ENCODE measurements at places on chromosomes 1 and 21.

GRCh38 chr1:150259217-150259616 is 1.6 kb downstream of the CA14 start:
- DNase-seq: no peak

DNA sequence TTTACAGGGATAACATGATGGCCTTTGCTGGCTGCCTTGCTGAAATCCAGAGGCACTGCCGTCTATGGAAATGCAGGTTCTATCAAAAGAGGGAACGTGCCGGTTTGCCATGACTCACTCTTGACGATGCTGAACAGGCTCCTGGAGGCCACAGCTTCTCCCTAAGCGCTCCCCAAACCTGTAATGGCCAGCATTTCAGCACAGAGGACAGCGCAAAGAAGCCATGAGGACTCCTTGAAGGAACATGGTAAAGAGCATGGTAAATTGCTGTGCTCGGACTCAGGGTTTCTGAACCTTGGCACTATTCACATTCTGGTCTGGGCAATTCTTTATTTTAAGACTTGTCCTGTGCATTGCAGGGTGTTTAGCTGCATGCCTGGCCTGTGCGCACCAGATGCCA is 217.5 kb downstream of the CAMTA1 start:
- peak; percentile 3 for DNase-seq

DNA sequence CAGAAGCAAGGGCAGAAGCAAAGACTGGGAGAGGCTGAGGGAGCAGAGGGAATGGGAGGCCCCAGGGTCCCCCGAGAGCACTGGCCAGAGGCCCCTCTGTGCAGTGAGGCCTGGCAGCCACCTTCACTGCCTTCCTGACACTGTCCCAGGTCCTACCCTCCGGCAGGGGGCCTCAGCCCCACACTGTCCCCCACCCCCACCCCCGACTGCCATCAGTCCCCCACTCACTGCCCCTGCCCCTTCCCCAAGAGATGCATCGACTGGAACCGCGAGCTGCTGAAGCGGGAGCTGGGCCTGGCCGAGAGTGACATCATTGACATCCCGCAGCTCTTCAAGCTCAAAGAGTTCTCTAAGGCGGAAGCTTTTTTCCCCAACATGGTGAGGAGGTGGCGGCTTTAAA is 13.0 kb upstream of the PADI6 start:
- no peak for DNase-seq

- DNase-seq: no peak
These were observed 85.2 kb upstream of the ACTL8 start for GRCh38 chr1:17669866-17670451.

GRCh38 chr1:14339288-14339687 is 259.2 kb upstream of the KAZN start:
- no peak for DNase-seq

DNA sequence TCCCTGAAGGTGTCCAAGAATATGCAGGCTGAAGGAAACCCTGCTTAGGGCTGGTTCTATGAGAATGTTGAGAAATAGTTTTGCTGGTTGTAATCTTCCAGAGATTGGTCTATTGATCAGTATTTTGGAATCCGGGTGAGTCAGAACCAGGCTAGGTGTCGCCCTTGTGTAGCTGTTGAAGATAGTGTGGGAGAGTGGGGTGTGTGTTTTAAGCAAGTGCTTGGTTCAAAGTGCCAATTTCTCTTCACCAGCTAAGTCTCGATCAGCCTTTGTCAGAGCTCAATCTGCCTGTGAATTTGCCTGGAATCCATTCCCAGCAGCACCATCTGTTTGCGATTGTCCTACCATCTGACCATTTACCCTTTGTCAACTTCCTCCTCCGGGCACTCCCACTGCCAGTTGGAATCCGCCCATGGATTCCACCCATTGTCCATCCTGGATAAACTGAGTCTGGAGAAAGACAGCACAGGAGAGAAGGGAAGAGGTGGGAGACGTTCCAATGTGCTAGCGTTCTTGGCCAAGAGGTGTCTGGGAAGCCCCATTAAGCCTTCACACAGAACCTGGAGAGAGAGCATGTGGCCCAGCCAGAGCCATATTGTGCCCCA is 59.4 kb upstream of the CYP2J2 start:
- no peak for DNase-seq

GRCh38 chr1:111289371-111289770 is 1.3 kb upstream of the CHIA start:
- no peak for DNase-seq

DNA sequence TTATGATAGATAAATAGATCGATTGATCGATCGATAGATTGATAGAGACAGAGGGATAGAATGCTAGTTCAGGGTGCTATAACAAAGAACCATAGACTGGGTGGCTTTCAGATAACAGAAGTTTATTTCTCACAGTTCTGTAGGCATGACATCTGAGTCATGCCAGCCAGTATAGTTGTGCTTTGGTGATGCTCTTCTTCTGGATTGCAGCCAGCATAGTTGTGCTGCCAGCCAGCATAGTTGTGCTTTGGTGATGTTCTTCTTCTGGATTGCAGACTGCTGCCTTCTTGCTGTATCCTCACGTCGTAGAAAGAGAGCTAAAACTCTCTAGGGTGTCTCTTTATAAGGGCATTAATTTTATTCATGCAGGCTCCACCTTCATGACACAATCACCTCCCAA is 860.8 kb downstream of the BRINP3 start:
- peak; percentile 37 for DNase-seq

- DNase-seq: no peak
These were observed 137.9 kb downstream of the ZSCAN20 start for GRCh38 chr1:33610391-33610790.

DNA sequence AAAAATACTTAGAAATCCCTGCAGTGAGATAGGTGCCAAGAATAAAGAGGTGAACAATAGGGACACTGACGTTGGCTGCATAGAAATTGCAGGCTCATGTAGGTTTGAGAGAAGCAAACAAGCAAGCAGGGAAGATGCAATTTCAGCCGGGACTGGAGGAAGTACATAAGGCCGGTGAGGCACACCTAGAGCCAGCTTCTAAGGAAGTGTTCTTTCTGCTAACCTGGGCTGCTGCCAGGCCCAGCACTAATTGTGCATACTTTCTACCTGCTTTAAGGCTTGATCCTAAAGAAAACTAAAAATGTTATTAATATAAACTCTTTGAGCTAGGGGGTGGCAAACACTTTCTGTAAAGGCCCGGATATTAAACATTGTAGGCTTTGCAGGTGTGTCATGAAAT is 71.0 kb downstream of the LMO4 start:
- DNase-seq: no peak

- peak; percentile 25 for DNase-seq
These were observed 104.0 kb upstream of the PPM1J start for GRCh38 chr1:112818990-112819689.

- DNase-seq: no peak
These were observed 216.0 kb downstream of the DENND1B start for GRCh38 chr1:197559244-197559643.

- peak; percentile 15 for DNase-seq
These were observed 62.2 kb downstream of the OBSCN start for GRCh38 chr1:228270032-228270431.

DNA sequence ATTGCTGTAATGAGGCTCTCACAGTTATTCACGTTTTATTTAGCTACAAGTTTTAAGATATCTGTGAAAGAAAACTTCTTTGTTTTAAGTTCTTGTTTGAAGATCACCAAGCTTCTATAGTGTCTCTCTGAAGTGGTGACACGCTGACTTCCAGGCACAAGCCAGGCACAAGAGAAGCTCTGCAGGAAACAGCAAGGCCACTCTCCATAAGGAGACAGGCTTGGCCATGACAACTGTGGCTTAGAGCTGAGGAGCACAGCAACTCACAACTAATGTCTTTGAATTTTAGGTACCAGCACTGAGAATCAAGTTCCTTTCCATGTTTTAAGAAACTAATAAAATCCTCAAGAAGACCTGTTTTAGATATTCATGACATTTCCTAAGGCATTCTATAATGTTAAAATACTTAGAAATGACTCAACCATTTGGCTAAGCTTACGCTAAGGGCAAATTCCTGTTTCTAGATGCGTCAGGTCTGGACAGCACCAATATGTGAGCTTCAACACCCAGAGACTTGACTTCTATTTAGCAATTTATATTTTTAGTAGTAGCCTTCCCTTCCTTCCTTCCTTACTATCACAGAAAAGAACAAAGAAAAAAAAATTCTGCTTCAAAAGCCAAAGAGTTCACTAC is 40.2 kb downstream of the APP start:
- DNase-seq: no peak

DNA sequence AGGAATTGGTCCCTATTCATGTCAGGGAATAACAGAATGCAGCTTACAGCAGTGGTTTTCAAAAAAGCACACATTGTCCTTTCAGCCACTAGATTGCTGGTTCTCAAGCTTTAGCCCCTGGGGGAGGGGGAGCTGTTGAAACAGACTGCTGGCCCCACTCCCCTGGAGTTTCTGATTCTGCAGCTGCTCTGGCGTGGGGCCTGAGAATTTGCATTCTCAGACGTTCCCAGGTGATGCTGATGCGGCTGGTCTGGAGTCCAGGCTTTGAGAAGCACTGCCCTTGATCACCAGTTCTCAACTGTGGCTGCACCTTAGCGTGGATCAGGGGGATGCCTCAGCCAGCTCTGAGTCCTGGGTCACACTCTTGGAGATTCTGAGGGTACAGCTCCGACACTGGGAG is 62.7 kb upstream of the LAPTM5 start:
- no peak for DNase-seq

DNA sequence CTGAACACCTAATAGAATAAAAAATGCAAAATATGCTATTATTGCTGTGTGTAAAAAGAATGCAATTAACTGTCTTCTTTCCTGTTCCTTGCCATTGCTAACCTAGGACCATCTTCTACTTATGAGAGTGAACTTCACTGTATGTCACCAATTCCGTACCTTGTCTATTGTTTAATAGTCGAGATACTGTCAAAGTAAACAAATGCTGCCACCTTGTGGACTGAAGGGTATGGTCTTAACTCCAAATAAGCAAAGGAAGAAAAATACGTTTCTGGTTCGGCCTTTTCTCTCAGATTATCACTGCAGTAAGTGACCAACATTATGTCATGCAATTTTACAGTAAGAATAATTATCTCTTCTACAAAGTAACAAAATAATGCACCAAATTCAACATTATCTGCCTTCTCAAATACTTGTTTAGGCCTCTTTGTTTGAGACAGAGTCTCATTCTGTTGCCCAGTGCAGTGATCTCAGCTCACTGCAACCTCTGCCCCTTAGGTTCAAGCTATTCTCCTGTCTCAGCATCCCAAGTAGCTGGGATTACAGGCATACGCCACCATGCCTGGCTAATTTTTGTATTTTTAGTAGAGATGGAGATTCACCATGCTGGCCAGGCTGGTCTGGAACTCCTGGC is 133.4 kb downstream of the COP1 start:
- peak; percentile 66 for DNase-seq

DNA sequence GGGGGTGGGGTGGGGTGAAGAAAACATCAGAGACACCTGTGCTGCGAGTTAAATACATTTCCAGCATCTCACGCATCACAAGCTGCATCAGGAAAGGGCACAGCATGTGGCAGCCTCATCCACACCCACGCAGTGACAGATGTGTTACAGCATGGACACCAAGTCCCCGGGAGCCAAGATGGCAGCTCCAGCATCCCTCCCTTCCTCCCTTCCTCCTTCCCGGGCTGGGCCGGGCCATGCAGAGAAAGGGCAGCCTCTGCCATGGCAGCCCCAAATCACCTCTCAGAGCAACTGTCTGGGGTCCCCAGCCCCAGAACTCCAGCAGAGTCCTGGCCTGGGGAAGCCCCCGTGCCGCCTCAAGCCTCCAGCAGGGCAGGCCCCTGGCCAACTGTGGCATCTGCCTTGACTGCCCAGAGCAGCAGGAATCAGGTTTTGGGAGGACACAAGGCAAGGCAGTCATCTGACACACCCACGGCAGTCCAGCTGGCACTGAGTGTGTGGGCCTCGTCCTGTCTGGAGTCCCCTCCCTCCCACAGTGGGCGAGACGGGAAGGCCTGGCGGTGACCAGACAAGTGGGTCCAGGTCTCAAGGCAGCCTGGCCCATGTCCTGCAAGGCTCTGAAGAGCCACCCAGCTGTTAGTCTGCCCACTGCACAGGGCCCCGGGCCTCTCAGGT is 6.2 kb downstream of the SMIM1 start:
- no peak for DNase-seq

- DNase-seq: no peak
These were observed 140.1 kb upstream of the NFIA start for GRCh38 chr1:60942291-60942690.

- DNase-seq: no peak
These were observed 1455.6 kb downstream of the BRINP3 start for GRCh38 chr1:189022015-189022414.

- DNase-seq: no peak
These were observed 58.1 kb downstream of the NME7 start for GRCh38 chr1:169309178-169310166.

- no peak for DNase-seq
These were observed 43.3 kb upstream of the LRP8 start for GRCh38 chr1:53371121-53371666.

DNA sequence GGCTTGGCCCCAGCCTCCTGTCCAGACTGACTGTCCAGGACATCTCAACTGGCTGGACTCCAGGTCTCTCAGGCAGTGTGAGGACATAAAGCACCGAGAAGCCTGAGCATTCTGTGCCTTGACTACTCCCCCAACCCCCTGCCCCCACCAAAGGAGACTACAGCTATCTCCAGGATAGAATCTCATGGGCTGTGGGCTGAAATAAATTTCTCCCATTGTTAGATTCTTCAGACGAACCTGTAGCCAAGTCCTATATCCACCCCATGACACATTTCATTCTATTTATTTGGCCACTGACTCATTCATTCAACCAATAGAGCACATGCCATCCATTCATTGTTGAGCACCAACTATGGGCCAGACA is 11.4 kb downstream of the VWA5B1 start:
- no peak for DNase-seq

DNA sequence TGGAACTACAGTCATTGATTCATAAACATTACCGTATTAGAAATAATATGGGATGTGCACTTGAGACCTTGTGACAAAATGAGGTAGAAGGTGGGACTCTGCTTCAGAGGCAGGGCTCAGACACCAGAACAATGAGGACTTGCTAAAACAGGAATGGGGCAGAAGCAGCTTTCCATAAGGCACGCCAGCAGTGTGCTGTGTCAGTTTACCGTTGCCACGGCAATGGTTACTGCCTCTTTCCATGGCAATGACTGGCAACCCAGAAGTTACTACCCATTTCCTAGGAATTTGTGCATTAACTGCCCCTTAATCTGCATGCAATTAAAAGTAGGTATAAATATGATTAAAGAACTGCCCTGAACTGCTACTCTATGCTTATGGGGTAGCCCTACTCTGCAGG is 169.0 kb downstream of the CHRM3 start:
- no peak for DNase-seq

- DNase-seq: no peak
These were observed 81.8 kb upstream of the C21orf91 start for GRCh38 chr21:17900990-17901385.

GRCh38 chr21:44020551-44020950 is 8.4 kb downstream of the TRAPPC10 start:
- DNase-seq: no peak

All from LHCN-M2 (cell line).